ENCODE measurements at places on chromosomes 2 and 18.

DNA sequence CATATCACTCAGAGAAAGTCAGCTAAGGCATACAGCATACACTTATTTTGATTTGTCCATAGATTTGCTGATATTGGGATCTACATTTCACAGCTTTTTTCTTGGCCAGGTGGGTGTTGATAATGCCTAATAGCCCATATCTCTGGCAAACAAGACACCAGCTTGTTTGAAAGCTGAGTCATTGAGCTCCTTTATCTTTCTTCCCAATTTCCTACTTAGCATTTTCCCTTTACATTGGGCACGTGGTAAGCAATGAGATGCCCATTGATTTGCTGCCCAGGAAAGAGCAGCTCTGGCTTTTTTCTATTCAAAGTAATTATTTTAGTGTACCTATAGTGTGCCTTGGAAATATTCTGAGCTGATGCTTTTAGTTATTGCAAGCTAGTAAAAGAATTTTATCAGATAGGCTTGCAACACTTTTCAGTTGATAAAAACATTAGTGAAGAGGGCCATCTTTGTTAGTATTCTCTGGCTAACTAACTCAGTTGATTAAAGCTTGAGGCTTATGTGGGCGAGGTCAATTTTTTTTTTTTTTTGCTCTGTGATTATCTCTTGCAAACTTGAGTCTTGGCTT is 79.6 kb downstream of the OSBPL6 start:
- DNase-seq = no peak

DNA sequence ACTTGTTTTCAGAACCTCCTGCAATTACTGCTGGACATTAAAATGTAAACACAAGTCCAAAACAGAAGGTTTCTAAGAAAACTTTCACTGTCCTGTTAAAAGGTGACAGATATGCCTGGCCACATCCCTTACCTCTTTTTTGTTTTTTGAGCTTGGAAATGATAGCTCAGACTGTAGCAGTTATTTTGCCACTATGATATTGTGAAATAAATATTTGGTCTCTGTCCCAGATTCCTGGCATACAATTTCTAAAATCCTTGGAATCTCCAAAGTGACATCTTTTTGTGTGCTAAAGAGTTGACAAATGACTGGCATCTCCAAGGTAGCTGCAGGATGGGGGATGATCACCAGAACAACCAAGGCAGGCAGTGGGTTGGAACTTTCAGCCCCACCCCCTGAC is 16.8 kb downstream of the TPGS2 start:
- no peak for DNase-seq

- no peak for DNase-seq
Observed at GRCh38 chr2:232941912-232942594, 71.0 kb downstream of the NGEF start.

- DNase-seq = no peak
Observed at GRCh38 chr2:199223791-199224190, 233.9 kb downstream of the SATB2 start.

DNA sequence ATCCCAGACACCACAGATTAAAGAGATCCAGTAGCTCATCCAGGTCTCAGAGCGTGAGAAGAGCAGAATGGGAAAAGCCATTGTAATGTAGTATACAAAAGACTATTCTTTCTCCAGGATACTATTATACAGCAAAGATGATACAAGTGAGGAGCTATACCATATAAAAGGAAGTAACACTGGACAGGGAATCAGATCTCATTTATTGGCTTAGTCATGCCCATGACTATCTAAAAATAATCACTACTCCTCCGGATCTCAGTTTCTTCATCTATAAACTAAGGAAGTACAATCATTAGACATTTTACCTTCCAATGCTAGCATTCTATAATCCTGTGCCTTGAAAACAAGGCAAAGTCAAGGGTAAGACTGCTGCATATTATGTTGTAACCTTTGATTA is 19.4 kb downstream of the KRCC1 start:
- no peak for DNase-seq

DNA sequence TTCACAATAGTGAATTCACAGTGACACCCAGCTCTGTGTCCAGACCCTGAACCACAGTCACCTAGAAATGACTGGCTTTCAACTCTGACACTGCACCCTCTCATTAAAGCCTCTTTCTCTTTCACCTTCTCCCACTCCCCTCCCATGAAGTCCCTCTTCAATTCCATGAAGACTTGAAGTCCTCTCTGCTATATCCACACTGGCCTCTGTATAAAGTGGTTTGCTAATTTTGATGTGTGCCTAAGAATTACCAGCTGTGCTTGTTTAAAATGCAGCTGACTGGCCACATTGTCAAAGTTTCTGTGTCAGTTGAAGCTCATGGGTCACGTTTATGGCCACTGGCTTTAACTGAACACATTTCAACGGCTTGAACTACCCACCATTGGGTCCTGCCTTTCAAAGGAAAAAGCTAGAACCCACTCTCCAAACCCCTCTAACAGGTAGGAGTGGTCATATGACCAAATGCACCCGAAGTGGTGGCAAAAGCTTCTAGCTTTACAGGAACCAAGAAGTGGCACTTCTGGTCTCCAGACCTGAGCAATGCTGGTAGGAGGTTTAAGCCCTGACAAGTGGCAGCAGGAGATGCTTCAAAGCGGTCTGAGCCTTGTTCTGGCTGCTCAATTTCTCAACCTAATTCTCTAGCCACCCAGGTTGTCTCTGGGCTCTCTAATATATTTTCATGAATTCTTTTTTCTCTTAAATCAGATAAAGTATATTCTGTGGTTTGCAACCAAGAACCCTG is 34.2 kb downstream of the B4GALT6 start:
- no peak for DNase-seq

GRCh38 chr2:149192427-149192826 is 138.0 kb upstream of the LYPD6 start:
- DNase-seq = no peak

DNA sequence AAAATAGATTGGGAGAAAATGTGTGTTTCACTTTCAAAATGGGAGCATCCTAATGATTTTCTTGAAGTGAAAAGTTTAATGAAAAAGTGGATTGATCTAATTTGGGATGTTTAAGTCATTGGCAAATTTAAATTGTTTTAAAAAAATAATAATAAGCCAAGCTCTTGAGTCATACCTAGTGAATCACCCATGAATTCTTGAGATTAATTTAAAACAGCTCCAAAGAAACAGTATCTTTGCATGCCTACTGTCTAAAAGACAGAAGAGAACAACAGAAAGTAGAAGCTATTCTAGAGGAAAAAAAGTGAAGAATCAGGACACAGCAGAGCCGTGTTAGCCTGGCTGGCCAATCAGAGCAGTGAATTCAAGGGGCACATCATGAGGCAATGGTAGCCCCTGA is 7.7 kb downstream of the ACVR1C start:
- no peak for DNase-seq

DNA sequence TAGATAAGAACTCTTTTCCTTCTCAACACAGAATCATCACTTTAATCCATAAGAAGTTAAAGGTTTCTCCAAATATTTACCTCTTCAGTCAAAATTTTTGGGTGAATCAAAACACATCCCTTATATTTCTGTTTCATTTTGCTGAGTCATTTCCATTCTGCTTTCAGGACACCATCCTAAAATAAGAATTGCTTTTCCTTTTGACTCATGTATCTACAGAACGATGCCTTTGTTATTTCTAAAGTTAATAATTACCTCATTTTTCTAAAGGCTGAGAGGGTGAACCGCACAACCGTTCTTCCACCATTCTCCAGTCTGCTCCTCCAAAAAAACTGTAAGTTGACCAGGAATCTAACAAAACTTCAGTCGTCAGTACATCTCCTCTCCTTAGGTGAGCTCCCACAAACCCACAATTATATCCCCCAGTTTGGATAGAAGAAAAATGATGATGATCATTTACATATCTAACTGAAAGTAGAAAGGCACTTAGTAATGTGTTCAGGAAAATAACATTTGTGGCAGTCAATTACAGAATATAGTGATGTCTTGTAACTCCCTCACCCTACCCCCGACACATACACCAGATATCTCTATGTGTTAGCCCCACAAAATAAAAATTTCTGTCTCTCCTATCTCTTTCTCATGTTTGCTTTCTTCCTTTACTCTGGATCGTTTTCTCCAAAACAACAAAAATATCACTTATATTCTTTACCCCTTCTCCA is 162.5 kb downstream of the RAD51AP2 start:
- DNase-seq = peak; percentile 9

GRCh38 chr2:229869226-229869625 is 52.6 kb downstream of the TRIP12 start:
- no peak for DNase-seq

DNA sequence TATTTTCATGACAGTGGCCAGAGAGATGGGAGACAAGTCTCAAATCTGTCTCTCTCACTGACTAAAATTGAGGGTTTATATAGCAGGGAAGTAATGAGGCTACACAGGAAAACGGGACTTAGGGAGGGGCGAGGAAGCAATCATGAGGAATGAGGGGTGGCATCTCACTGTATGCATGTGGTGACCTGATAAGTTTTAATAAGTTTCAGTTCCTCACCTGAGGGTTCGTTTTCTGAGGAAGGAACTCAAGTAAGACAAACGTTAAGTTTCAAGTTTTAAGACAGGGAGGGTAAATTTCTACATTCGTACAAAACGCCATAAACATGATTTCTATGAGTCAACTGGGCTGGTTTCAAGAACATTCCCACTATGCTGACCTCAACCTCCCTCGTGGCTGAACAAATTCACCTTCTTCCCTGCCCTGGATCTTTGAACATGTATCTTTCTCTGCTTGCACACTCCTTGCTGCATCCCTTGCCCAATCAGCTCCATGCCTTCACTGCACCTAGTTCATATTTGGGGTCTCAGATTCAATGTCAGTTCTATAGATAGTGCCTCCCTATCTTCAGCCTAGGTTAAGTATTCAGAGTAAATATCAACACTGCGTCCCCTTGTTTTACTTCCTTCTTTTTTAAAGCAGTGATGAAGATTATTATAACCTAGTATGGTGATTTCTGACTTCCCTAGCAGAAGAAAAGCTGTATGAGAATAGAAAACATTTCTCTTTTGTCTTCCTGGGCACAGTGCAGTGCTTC is 53.3 kb upstream of the CNTNAP5 start:
- DNase-seq = no peak

DNA sequence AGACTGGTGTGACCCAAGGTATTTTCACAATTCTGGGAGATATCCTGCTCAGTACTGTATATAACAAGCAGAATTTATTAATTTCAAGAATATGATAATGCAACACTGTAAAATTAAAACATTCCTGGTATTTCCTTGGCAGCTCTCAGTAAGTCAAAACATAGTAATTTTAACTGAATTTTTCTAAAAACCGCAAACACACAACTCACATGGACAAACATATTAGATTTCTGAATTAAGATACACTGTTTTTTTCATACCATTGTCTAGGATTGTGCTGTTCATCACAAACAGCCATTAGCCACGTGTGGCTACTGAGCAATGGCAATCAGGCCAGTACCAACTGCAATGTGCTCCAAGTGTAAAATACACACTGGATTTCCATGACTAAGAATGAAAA is 29.6 kb downstream of the LPIN2 start:
- no peak for DNase-seq

GRCh38 chr18:21979759-21980158 is 189.6 kb upstream of the GATA6 start:
- no peak for DNase-seq

DNA sequence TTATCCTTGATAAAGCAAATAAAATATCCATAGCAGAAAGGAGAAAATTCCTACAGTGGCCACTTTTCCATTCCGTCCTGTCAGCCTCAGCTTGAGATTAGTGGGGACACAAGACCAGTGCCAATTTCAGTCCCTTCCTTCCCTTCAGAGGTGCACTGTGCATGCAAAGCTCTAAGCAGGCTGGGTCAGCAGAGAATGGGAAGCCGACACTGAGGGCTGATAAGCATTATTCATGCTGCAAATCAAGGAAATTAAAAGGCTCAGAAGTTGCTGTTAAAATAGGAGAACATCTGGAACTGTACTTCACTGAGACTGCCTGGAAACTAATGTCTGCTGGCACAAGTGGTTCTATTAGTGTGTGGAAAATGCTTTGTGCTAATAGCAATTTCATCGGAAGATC is 534.3 kb downstream of the ADCYAP1 start:
- DNase-seq = no peak

GRCh38 chr2:142716463-142717242 is 160.8 kb upstream of the KYNU start:
- no peak for DNase-seq

GRCh38 chr2:29114586-29114945 is 649 bp upstream of the CLIP4 start:
- no peak for DNase-seq

- DNase-seq = no peak
Observed at GRCh38 chr18:27785815-27786471, 391.0 kb downstream of the CDH2 start.

DNA sequence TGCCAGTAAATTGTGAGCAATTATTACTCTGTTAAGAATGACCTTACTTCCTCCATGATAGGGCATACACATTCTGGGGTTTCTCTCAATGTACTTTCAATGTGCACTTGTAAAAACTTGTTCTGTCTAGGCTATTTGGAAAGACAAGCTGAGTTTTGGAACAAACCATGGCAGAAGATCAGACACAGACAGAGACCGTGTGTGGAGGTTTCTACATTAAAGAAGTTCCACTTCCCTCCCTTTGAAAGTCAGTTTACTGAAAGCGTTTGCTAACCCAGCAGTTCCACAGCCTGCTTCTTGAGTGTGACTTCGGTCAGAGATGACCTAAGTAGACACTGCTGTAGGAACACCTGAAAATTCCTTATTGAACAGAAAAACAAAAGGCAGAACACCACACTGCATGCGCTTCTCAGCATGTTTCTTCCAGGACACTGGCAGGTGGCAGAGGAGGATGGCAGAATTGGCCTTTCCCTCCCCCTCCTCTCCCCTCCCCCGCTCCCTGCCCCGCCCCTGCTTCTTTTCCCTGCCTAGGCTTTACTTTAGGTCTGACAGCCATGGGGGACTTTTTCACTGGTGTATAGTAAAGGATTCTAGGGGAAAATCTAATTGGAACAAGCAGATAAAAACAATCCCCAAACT is 109.8 kb downstream of the NOL10 start:
- DNase-seq = no peak

DNA sequence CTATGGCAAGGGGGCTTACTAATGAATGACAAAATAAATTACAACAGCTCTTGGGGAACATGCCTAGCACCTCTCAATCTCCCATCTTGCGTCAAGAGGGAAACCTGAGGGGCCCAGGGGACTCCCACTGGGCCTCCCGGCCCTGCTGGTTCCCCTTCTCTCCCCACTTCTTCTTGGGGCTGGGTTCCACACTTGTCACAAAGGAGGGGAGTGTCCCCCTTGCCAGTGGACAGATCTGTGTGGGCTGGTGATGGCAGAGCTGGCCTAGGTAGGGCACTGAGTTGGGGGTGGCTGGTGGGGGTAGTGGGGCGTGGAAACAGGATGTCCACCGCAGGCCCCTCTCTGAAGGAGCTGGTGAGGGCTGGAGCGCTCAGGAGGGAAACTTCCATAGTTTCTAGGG is 184.0 kb upstream of the HAAO start:
- no peak for DNase-seq

GRCh38 chr2:71952572-71953188 is 195.0 kb downstream of the CYP26B1 start:
- DNase-seq = no peak

- no peak for DNase-seq
Observed at GRCh38 chr2:152046940-152047339, 51.9 kb downstream of the CACNB4 start.

- no peak for DNase-seq
Observed at GRCh38 chr2:57962861-57963260, 83.7 kb upstream of the VRK2 start.

- DNase-seq = no peak
Observed at GRCh38 chr2:167504695-167505094, 616.4 kb downstream of the XIRP2 start.

GRCh38 chr2:65453916-65454315 is 21.5 kb upstream of the SPRED2 start:
- DNase-seq = no peak

Data from GM19239 (cell line).